ENCODE measurements at places on chromosomes 6 and 20.

GRCh38 chr20:45887346-45887715 is at the start of gene SPATA25:
SPATA25 (minus strand) TSS chr20:45887622; CDS start chr20:45887590, 32 bp downstream.
- no peak for DNase-seq

GRCh38 chr6:146481527-146481926 is 62.1 kb upstream of the RAB32 start:
- no peak for DNase-seq

DNA sequence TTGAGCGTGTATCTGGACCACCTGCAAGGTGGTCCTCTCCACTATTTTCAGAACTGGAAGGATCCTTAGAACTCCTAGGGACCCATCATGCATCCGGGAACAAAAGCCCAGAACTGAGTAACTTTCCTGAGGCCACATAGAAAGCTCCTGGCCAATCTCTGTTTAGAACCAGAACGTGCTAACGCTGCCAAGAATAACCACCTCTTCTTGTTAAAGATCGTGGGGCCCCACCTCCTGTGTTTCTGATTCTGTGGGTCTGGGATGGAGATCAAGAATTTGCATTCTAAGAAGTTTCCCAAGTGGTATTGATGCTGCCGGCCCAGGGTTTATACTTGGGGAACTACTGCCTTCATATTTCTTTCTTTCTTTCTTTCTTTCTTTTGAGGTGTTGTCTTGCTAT is 13.3 kb downstream of the CD40 start:
- DNase-seq, result no peak

- no peak for DNase-seq
Observed at GRCh38 chr6:115898246-115898645, 162.4 kb downstream of the FRK start.

DNA sequence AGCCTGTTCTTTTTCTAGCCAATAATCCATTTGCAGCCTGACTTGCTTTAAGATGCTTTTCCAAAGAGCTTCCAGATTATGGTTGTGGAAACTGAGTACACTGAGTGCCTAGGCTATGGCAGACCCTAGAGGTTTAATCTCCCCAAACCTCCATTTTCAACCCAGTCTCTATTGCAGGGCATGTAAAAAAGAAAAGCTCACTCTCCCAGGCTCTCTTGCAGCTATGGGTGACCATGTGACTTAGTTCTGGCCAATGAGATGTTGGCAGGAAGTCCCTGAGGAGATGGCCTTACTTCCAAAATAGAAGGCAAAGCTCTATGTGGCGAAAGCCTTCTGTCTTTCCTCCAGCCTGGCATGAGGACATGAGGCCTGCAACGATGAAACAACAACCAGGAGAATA is 3.8 kb downstream of the PDRG1 start:
- no peak for DNase-seq

GRCh38 chr20:34736106-34736735 is 32.1 kb downstream of the TP53INP2 start:
- no peak for DNase-seq

GRCh38 chr6:35312807-35313206 is 15.2 kb downstream of the DEF6 start:
- no peak for DNase-seq

GRCh38 chr20:17624070-17624469 is 54.2 kb downstream of the DSTN start:
- DNase-seq, result no peak
